ENCODE measurements at places on chromosomes 11 and 22.

GRCh38 chr11:76770642-76771445, 12.3 kb upstream of the TSKU start:
- peak; percentile 55 for ATAC-seq

GRCh38 chr22:44360668-44361381, 48.1 kb upstream of the SHISAL1 start:
- peak; percentile 76 for ATAC-seq

- no peak for ATAC-seq
Measured at GRCh38 chr22:19069451-19069850, 52.8 kb downstream of the DGCR2 start.

DNA sequence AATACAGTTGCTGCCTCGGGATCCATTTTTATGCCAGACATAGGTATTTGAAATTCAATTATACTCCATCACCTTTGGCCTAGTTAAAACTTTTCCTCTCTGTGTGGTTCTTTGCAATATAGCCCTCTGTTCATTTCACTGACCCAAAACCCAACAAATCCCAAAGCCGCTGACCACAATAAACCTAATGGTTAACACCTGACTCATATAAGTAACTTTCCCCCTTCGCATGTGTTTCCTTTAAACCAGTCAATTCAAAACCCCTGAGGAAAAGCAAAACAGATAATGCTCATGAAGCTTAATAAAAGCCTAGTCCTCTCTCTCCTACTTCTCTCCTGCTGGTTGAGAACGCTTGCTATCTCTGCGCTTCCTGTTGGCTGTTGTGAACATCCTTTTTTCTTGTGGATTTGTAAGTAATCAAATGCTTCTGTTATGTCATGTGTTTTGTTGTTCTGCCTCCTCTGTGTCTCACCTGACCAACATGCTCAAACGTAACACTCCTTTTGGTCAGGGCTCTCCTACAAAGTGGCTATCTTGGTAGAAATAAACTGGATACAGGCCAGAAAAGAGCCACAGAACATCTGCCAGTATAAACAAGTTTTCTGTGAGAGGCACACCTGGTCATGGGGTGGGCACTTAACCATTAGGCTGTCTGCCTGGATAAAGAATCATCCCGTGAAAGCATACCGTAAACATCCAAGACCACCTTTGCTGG, 652.6 kb downstream of the METTL15 start:
- ATAC-seq: no peak

DNA sequence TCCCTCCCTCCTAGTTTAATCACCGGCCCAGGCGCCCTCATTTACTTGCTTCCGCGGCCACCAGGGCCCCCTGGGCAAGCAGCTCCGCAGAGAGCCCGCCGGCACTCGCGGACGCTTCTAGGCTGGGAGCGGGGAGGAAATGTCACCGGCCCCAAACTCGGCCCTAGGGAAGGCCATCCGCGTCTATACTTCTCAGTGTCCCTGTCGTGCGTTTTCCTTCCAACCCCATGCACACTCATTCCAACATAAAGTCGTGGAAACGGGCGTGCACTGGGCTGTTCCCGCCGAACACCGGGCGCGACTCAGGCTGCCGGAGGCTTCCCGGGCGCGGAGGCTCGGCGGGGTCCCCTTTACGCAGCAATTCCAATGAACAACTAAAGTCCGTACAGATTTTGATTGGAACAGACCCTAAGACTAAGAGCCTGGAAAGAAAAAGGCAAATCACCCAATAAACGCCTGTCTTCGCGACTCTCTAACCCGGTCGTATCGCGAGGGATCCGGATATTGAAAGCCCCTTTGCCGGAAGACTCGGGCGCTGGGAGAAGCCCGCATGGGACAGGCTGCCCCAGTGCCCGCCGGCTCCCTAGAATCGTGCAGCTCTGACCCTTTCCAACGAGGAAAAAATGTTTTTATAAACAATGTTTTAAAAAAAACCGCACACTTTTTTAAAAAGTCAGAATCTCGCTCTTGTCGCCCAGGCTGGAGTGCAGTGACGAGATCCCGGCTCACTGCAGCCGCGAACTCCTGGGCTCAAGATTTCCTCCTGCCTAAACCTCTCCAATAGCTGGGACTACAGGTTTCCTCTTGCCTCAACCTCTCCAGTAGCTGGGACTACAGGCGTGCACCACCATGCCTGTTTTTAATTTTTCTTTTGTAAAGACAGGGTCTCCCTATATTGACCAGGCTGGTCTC, 1.3 kb upstream of the BARX2 start:
- ATAC-seq: peak; percentile 47

DNA sequence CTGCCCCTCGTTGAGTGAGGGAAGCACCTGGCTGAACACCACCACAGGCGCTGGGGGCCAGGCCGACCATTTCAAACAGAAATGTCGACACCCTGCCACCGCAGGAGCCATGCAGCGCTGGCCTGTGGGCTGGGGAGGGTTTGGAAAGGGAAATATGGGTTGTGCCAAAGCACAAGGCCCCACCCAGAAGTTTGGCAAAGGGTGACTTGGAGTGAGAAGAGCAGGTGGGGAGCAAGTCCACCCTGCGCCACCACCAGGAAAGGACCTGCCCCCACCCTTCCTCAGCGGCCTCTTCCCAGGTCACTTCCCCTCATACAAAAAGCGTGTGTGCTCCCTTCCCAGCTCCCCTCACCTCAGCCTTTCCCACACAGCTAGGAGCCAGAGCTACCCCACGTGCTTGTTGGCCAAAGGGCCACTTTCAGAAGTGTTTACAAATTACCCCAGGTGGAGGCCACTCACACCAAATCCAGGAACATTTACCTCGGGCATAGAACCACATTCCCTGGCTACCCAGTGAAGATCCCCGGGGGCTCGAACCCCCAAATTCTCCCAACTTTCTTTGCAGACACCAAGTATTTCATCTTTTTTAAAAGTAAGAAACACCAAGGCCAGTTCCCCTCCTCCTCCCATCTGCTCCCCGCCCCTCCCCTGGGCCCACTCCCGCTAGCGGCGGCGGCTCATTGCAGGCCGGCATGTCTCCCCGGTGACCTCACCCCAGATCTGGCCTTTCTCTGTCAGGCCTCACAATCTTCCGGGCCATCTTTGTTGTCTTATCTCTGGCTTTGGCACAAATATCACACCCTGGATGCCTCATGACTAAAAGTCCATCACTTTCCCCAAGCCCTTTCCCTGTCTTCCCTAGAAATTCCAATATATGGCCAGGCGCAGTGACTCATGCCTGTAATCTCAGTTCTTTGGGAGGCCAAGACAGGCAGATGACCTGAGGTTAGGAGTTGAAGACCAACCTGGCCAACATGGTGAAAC, 20.5 kb upstream of the SCGB1A1 start:
- ATAC-seq: no peak

GRCh38 chr11:12827929-12828812, 153.9 kb downstream of the TEAD1 start:
- ATAC-seq: peak; percentile 70

GRCh38 chr11:45304111-45304991, 18.2 kb upstream of the SYT13 start:
- no peak for ATAC-seq

GRCh38 chr11:95720195-95720594, 69.4 kb downstream of the FAM76B start:
- no peak for ATAC-seq

DNA sequence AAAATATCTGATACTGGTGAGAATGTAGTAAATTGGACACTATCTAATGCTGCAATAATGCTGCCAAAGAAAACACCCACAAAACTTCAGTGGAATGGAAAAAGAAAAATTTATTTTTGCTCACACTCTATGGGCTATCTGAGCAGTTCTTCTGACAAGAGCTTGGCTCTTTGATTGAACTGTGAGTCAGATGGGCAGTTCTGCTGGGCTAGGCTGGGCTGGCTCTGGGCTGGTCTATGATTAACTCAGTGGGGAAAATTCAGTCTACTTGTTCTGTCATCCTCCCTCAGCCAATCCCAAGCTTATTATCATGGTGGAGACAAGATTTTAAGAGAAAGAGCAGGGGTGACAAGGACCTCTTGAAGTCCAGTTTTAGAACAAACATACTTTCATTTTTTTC, 1404.8 kb downstream of the LRRC4C start:
- no peak for ATAC-seq

All from esophagus mucosa (tissue), 1 donor.